ENCODE measurements at places on chromosomes 6 and 20.
A peak's percentile ranks its signal among the peaks of the same experiment; 100 is the strongest.

DNA sequence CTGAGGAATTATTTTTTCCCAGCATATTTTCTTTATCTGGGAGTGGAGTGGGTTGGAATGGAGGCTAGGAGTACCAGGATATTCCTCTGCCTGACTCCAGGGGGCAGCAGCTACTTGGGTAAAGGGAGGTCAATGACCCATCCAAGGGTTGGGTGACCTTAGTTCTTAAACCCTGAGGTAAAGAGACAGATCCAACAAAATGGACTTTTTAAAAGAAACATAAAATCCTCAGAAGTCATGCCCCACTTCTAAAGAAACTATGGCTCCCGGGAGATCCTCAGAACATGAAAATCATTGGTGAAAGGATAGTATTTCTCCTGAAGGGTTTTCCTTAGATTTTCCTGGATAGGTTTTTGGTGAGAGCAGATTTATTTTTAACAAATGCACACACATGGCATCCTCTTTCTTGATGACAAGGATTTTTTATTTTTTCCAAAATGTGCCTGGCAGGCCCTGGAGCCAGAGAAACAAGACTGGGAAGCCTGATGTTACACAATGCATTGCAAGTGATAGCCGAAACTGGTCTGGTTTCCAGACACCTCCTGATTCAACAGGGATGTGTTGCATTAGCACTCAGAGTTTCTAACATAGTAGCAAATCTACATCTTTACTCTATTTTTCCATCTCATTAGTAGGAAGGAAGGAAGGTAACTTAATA, 240.9 kb upstream of the BTBD3 start:
- DNase-seq: no peak

DNA sequence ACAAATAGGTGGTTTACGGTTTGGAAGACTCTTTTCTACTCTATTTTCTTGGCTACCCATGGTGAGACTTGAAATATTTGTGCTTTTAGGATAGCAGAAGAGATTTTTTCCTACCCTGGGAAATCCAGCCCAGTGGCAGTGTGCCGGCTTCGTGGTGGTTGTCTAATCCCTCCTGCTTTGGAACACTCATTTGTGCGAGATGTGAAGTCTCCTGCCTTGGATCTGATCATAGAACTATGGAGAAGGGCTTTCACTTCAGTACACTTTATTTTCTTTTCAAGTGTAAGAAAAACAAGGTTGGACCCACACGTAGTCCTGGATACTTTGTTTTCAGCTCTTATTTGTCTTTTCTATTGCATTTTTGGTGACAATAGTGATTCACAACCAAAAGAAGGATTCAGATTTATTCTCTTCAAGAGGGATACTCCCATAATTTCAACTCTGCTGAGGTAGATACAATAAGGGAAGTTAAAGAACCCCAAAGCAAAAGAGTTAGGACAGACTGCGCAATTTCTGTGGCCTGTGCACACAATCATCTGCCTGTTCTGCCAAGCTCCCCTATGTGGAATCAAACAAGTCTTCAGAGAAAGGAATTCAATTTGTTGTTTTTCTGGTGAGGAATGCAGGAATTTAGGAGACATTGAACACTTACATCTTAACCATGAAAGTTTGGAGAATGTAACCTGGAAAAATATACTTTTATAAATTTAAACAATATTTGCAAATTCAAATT, 413.2 kb downstream of the GJA1 start:
- peak; percentile 29 for DNase-seq

GRCh38 chr6:166167258-166167731, 356 bp downstream of the TBXT start:
- DNase-seq: no peak

DNA sequence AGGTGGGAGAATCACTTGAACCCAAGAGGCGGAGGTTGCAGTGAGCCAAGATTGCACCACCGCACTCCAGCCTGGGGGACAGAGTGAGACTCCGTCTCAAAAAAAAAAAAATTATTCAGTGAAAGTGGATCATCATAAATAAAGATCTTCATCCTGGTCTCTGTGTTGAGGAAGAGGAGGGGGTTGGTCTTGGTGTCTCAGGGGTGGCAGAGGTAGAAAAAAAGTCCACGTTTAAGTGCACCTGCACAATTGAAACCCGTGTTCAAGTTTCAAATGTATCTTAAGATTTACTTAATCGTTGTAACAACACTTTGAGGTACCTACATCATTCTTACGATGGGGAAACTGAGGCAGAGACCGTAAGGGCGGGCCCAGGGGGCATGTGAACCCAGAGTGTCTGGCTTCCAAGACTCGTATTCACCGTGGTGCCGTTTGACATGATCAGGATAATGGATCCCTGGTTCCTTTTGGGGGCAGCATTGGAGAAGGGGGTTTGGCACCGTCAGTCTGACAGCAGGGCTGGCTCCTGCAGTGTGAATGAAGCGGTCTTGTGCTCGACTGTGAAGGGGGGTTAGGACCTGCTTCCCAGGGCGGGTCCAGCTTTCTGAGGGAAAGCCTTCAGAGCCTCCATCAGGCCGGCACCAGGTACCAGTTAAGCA, 32.9 kb upstream of the ID1 start:
- no peak for DNase-seq

- no peak for DNase-seq
Observed at GRCh38 chr20:16601047-16601446, 27.8 kb upstream of the KIF16B start.

- DNase-seq: no peak
Observed at GRCh38 chr6:111771094-111771432, 102.2 kb downstream of the FYN start.

DNA sequence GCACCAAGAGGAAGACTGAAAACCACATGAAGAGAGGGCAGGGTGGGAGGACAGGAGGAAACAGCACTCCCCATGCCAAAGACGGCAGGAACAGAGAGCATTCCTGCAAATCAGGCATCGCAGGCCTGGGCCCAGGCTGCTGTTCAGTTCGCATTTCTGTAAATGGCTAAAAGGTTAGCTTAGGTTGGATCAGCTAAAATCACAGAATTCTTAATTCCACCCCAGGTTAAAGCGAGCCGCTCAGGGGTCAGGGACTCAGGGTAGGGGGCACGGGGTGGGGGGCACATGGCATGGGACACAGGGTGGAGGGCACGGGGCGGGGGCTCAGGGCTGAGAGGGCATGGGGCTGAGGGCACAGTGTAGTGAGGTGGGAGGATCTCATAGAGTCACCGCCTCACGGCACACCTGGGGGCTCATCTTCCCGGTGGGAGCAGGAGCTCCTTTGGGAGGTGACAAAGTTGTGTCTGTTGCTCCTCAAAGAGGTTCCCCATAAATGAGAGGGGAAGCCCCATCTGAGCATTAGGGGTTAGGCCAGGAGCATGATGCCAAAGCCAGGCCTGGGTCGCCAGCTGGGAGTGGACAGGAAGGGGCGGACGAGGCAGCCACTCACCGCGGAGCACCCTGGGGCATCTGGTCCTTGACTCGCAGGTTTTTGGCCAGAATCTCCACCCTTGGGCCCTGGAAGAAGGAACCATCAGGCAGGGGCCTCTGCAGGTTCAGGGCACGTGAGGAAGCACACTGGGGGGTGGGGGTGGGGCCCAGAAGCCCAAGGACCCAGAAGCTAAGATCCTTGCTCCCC, 200.7 kb downstream of the PREX1 start:
- DNase-seq: no peak

DNA sequence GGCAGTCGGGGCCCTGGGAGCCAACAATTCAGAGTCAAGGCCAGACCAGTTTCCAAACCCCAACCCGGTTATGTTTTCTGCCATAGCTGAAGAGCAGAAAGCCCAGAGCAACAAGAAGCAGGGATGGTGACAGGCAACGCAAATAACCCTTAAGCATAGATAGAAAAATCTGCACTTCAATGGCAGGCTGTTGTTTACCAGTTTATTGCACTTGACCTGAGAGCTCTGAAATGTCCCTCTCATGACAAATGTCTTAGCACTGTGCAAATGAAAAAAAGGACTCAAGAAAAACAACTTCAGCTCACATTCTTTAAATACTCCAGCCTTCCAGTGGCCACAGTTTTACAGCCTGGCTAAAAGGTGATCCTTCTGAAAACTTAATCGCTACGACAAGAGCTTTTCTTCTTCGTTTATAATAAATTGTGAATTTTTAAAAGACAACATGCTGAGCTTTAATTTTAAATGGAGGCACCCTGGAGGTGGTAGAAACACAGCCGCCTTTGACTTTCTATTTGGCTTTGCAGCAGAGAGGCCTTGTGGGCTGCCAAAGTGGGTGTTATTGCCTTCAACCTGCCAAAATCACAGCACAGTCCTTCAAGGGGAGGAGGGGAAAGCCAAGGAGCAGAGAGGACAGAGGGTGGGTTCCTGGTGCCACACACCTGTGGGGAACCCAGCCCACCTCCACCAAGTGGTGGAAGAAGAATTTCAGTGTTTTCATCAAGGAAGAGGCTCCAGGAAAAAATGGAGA, 289.5 kb upstream of the CDYL start:
- DNase-seq: no peak

GRCh38 chr20:25187635-25188034, 7.9 kb upstream of the ENTPD6 start:
- no peak for DNase-seq

GRCh38 chr6:37624606-37625574, 72.8 kb downstream of the MDGA1 start:
- DNase-seq: peak; percentile 10

DNA sequence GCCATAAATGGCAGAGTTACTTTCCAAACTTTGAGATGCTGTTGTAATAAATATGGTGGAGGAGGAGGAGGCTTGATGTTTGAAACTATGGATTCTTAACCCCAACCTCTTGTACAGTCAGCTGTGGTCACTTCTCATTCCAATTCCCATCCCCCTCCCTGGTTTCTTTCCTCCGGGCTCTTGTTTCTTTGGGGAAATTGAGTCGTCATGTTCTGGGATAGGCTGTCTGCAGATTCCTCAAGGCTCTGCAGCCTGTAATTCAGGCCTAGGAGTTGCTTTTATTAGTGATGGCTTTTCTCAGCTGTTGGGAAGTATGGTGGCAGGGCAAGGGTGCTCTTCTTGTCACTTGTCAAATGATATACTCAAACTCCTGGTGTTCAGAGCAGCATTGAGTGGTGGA, 2.6 kb downstream of the PTK7 start:
- DNase-seq: no peak

DNA sequence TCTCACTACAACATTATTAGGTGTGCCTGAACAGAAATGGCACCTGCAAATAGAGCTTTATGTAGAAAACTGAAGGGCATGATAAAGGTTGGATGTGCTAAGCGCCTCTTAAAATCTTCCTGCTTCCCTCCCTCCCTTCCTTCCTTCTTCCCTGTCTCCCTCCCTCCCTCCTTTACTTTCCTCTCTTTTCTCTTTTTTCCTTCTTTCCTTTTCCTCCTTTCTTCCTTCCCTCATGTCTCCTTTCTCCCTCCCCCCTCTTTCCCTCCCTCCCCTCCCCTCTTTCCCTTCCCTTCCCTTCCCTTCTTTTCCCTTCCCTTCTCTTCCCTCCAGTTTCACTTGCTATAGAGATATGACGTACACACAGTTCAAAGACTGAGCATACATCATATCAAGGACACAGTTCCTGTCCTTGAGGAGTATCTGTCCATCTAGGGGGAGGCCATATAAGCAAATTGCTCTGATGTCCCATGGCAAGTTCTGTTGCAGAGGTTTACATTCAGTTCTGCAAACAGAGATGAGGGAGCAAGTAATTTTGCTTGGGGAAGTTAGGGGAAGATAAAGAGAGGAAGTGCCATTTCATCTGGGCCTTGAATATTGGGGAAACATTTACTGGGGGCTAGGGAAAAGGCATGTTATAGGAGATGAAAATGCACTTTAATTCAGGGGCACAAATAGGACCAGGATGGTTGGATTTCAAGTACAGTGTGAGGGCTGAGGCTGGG, 79.0 kb upstream of the EEF1E1 start:
- no peak for DNase-seq

GRCh38 chr6:89597988-89598387, 40.6 kb downstream of the LYRM2 start:
- no peak for DNase-seq

- no peak for DNase-seq
Observed at GRCh38 chr6:12645941-12646340, 70.6 kb upstream of the PHACTR1 start.

- no peak for DNase-seq
Observed at GRCh38 chr20:49798718-49799117, 13.9 kb upstream of the SLC9A8 start.

DNA sequence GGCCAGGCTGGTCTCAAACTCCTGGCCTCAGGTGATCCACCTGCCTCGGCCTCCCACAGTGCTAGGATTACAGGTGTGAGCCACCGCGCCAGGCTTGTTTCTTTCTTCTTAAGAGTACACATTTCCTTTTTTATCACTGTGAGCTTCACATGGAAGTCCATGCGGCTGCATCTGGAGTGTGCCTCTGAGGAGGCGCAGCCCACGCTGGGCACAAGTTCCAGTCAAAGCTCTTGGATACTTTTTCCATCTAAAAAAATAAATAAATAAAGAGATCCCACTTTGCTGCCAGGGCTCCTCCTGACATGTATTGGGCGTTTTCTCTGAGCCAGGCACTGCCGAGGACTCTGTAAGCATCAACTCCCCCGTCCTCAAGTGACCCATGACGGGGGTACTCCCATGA, 123.0 kb downstream of the PREX1 start:
- DNase-seq: no peak

GRCh38 chr6:156760377-156760776, 16.8 kb upstream of the ARID1B start:
- no peak for DNase-seq

GRCh38 chr6:376827-377640, 14.5 kb upstream of the IRF4 start:
- no peak for DNase-seq

DNA sequence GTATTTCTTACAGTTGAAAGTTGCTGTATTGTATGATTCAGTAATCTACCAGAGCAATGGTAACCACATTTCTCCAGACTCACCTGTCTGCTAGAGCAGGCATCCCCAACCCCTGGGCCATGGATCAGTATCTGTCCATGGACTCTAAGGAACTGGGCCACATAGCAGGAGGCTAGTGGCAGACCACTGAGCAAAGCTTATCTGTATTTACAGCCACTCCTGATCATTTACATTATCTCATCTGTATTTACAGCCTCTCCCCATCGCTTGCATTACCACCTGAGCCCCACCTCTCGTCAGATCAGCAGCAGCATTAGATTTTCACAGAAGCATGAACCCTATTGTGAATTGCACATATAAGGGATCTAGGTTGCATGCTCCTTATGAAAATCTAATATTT, 60.3 kb upstream of the MANEA start:
- DNase-seq: no peak

DNA sequence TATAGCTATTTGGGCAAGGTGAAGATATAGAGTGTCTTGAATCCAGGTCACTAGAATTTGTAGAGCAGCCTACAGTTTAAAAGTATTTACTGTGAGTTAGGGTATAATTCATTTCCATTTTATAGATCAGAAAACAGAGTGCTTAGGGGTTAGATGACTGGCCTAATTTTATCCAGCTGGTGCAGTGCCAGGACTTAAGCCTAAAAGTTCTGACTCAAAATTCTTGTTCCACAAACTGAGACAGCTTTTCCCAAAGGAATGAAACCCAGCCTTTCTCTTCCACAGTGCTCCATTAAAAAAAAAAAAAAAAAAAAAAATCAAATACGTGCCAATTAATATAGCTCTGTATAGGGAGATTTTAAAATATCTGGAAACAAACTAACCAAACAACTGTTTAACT, 441.0 kb upstream of the MARCKS start:
- no peak for DNase-seq
